ENCODE measurements at places on chromosomes 1 and 21.
A peak's percentile ranks its signal among the peaks of the same experiment; 100 is the strongest.

DNA sequence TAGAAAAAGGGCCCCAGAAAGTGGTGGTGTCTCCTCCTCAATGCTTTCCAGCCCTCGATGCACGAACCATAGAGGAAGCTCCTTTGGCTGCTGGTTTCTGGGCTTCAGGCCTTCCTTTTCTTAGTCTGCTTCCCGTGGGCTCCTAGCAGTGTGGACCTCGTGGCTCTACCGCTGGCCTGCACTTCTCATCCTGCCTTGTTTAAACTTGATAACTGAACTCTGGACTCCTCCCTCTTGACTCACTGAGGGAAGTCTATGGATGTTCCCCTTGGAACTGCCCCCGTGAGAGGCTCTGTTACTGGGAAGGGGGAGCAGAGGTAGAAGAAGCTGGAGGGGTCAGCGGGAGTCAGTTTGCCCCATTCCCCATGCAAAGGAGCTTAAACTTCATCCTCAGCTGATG lies 75.3 kb upstream of the WDR26 start:
- no peak for DNase-seq

- DNase-seq: peak; percentile 40
Measured at GRCh38 chr21:38925923-38926322, 120.2 kb downstream of the ETS2 start.

- DNase-seq: no peak
Measured at GRCh38 chr1:91569411-91570119, 68.9 kb downstream of the CDC7 start.

DNA sequence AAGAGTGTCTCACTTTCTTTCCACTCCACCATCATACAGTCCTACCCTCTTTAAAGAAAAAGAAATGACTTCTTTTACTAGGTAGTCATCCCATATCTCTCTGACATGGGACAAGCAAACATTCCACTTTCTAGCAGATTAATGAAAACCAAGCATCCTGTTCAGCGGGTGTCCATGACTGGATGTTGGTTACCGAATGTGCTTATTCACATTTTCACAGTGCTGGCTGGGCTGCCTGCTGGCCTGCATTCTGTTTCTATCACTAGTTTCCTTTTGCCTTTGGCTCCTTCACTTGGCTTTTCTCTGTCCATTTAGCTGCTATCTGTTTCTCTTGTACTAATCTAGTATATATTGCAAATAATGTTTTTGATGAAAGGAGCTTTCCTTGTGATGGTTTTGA lies 598.4 kb downstream of the RWDD3 start:
- DNase-seq: no peak

DNA sequence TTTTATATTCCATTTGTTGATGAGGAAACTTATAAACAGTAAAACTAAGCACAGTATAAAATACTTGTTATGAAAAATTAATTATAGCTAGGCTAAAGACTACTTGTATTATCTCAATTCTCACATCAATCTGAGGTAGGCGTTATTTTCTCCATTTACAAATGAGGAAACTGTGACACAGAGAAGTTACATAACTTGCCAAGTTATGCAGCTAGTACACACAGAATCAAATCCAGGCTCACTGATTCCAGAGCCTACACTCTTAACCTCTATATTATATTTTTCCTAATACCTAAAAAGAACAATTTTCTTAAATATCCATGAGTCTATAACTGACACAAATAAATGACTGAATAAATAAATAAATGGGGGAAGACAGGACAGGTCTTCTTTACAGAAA lies 11.2 kb upstream of the VPS45 start:
- peak; percentile 35 for DNase-seq

DNA sequence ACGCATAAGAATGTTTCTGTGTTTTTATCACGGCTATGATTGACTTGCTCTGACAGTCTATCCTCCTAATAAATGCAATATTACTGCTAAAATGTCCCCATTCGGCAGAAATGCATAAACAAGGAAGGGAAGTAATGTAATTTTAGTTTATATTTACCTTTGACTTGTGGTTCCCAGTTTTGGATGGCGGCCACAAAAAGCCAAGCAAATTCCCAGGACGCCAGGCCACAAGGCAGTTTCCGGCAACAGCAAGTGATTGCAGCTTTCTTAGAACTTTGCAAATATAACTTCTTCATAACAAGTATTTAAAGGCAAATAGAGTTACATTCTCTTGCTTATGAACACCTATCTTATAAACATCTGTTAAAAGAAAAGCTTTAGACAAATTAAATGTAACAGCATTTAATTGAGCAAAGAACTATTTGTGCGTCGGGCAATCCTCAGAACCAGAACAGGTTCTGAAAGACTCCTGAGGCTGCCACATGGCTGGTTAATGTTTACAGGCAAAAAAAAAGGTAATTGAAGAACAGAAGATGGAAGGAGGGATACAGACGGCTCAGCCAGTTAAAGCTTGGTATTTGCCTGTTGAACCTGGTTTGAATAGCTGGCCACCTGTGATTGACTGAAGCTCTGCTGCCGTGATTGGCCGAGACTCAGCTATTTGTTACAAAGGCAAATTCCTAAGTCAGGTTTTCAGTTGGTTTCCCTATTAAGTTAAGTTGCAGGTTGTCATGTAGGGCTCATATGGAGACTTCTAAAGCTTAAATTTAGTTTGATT lies 80.8 kb downstream of the C21orf91 start:
- no peak for DNase-seq
